Hematopoietic multipotent progenitor cell treated with erythropoietin and hydrocortisone succinate and interleukin-3 and kit ligand, for 4 days (in vitro differentiated cells): ENCODE measurements at places on chromosomes 5 and 9.

DNA sequence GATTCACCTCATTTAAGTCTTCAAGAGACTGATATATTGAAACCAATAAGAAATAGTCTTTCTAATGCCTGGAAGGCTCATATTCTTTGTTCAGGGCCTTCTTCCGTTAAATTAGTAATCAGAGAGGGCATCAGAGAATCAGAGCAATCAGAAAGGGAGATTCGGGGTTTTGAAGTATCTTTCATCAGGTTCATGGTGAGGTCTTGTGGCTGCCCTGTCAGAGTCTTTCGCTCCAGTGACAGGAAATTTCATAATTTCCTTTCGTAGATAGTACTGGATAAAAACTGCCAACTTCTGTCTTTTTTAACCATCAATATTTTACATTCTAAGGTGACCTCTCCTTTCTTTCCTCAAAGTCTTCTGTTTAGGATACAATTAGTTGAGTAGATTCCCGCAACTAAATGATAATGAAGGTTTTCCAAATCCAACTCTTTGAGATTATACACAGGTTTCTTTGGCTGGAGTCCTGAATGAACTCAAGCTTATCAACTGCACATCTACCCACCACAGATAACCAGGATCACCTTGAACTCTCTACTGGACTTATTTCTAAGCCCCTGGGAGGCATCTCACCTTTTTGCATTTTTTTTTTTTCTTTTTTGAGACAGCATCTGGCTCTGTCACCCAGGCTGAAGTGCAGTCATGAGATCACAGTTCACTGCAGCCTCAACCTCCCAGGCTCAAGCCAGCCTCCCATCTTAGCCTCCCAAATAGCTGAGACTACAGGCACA is 5.5 kb downstream of the IL31RA start:
- peak; percentile 79 for DNase-seq

GRCh38 chr9:25177858-25178257 is 500.4 kb downstream of the TUSC1 start:
- DNase-seq, result no peak

DNA sequence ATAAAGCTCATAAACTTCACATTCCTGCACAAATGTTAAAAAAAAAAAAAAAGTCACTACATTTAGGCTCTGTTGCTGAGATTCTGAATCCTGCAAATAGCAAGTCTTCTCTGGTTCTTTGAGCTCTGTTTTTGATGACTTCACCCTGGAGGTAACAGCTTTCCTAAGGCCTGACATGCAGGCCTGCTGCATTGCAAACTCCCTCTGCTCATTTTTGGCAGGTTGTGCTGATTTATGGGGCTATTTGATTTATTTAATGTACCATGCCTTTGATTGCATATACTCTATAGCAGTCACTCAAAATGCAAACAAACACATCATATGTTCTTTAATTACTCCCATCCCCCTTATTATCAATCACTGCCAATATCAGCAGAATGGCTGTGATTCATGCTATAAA is 416.1 kb upstream of the IZUMO3 start:
- DNase-seq, result no peak

DNA sequence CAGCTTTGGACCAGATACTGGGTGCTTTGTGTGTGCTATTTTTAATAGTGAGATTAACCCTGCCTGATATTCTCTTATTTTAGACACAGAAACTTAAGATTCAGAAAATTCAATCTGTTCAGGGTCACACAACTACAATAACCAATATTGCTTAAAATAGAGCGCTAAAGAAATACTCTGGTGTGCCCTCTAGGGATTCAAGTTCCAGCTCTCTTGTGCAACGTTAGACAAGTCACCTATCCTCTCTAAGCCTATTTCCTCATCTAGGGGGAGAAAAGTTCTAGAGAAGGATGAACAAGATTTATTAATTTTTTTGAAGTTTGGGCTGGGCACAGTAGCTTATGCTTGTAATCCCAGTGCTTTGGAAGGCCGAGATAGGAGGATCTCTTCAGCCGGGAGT is 2.1 kb upstream of the SCAI start:
- DNase-seq, result no peak

DNA sequence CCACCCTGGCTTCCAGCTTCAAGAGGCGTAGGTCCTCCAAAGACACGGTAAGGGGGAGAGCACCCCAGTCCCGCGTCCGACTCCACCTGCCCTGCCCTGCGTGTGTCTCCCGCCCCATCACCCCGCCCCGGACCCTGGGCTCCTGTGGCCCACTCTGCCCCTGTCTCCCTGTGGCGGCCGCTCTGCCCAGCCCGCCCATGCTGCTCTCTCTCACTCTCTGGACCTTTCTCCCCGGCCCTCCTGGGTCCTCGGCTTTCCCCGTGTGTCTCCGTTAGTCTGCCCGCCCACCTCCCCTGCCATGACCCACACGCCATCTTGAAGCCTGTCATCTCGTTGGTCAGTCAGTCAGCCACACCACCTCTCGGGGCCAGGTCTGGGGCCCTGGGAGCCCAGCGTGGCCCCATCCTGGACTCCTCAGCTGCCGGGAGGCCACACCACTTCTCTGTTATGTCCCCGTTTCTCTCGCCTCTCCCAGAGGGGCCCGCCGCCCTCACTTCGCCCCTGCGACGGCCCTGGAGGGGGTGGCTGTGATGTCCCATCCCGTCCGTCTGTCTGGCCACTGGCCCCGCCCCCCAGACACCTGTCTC is 4.5 kb downstream of the LRRC26 start:
- DNase-seq, result no peak
